ENCODE measurements at places on chromosomes 2 and 18. TPM values are rescaled to one million over a fixed set of nuclear protein-coding genes. Genes with fewer than 3 reads are reported as not detected.
A peak's percentile ranks its signal among the peaks of the same experiment; 100 is the strongest.

Gene C2orf66
- not detected for total RNA-seq

Gene TDRD15
- total RNA-seq, result 6.7 TPM

GRCh38 chr2:200127848-200128247 lies 172.5 kb downstream of the MAIP1 start:
- no peak for DNase-seq

- DNase-seq, result peak; percentile 94
These were observed 42.1 kb downstream of the BMP10 start for GRCh38 chr2:68828887-68829708.

DNA sequence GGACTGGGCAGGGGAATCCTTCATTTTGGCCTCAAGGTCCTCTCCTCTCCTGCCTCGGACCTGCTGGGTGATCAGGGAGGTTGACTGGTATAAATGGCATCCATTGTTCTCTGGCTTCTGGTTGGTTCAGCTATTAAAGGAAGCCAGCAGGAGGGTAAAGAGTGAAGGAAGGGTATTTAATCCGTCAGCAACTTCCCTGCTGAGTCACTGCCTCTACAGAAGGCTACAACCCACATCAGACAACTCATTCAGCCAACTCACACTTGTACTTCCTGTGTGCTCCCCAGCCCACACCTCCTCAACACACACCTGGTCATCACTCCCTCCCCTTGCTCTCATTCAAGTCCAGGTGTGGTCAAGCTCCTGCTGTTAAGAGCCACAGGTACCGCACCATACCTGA lies 68.3 kb upstream of the MRPS9 start:
- peak; percentile 74 for DNase-seq

GRCh38 chr2:221606424-221606823 lies 34.3 kb upstream of the EPHA4 start:
- DNase-seq, result no peak

Gene ZNF385B
- total RNA-seq, result not detected

Gene DSC2
- total RNA-seq, result 2.8 TPM

Gene FRZB
- total RNA-seq, result not detected

DNA sequence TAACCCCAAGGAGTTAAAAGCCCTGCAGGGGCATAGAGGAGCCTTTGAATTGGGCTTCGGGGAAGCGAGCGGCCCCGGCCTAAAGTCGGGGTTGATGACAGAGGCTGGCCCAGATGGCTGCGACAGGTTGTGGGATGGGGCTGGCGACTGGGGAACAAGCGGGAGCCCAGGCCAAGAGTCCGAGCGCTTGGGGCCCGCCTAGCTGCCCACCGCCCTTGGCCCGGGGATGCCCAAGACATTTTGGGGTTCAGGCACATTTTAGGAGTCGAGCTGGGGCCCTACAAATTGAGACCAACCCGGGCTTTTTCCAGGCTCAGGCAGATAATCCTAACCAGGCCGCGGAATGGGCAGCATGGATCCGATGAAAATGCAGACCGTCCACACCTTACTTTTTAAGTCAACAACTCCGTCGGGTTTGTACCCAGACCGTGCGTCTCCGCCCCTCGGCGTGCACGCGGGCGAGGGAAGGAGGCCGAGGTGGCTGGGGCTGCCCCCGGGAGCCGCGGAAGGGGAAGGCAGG lies 507 bp downstream of the RTKN start:
- DNase-seq, result no peak

- DNase-seq, result no peak
These were observed 389.6 kb upstream of the SALL3 start for GRCh38 chr18:78589916-78590437.

GRCh38 chr2:219362524-219363164 lies 25.1 kb downstream of the DNPEP start:
- DNase-seq, result peak; percentile 95

GRCh38 chr18:63192885-63193349 lies 126.7 kb downstream of the BCL2 start:
- DNase-seq, result no peak

DNA sequence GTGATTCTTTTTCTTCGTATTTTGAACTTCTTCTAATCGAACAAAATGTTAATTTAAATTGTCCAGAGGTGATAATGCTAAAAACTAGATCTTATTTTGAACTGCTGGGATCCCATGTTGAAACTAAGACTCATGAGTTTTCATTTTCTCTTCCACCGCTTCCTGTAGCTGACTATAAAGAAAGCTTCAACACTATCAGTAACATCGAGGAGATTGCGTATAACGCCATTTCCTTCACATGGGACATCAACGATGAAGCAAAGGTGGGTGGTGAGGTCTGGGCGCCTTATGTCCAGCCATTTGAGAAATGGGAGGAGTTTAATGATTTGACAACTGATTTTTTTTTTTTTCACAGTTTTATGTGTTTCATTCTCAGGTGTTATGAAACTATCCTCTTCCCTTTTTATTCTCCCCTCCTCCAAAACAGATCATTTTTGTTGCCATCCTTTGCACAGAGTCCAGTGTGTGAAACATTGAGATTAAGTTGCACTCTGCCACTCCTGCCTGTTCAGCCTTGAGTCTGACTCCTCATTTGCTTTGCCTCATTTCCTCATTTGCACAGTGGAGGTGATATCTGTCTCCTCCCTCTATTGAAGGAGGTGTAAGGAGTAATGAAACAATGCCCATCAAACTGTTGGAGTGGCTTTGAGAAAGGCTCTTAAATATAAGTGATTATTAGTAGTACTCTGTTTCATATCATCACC lies 13.8 kb downstream of the GRHL1 start:
- DNase-seq, result no peak

DNA sequence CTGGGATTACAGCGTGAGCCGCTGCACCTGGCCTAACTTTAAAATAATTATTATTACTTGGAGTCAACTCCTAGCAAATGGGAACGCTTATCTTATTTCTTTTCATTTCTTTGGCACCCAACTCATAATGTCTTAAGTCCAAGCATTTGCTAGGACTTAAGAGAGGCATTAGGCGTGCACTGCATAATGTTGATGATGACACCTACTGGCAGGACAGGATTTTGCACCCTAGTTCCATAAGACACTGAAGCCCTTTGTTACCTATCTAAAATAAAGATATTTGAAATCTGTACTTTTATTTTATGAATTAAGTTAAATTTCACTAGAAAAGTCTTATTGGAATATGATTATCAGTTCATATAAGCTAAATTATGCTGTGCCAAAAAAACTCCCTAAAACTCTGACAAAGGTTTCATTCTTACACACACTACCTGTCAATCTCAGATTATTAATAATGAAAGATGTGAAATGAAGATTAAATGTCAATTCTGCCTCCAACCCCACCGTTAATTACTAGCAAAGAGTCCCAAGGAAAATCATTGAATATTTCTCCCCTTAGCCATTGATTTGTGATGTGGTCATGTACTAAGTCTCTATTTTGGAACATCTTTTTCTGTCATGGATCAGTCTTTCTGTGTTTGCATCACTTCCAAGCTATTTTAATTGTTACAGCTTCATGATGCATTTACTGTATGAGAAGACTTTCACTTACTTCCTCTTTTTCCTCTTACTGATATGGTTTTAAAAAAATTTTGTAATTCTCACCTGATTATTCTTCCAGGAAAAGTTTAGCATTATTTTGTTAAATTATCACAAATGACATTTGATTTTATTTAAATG lies 12.7 kb upstream of the CDH2 start:
- peak; percentile 16 for DNase-seq

DNA sequence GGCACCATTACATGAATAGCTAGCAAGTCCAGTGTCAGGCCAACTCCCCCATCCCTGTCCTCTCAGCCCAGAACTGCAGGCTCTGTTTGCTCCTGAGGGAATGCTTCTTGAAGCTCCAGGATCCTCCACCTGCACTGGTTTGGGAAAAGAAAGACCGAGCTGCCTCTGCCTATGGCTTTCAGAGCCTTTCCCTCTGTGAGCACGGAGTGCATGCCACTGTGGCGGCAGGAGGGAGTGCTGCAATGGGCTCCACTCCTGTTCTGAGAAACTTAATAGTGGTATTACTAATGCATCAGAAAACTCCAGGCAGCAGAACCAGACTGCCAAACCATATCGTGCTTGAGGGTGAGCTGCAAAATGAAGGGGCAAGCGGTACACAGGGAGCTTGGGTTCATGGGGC lies 271.8 kb downstream of the SRBD1 start:
- no peak for DNase-seq

Gene ZNF513
- 5.5 TPM for total RNA-seq

Gene PEX13
- 61.3 TPM for total RNA-seq

Gene COLEC12
- 2.6 TPM for total RNA-seq

DNA sequence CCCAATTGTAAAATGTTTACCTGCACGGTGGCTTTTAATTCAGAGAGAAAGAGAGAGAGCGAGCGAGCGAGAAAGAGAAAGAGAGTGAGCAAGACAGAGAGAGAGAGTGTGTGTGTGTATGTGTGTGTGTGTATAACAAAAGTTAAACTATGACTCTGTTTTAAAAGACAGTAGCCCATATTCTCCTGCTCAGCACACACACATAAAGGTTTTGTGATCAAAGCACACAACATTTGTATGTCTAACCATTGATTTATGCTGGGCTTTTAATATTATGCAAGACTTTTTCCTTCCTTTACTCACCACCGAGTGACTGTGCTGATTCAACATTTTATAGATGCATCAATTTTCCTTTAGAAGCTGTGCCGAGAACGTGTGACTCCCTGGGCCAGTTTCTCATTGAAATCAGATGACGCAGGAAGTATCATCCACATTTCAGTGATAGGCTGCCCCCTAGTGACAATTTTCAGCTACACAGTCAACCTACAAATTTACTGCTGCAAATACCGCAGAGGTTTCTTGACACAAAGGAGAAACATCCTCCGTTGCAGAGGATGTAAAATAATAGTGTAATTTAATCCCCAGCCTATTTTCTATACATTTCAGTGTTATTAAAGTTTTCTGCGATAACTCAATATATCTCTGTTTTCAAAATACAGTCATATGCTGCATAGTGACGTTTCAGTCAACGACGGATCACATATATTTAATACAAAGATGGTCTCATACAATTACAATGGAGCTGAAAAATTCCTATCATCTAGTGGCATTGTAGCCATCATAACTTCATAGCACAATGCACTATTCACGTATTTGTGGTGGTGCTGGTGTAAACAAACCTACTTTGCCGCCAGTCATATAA lies 165.9 kb upstream of the TANK start:
- peak; percentile 77 for DNase-seq

Gene FBLN7
- total RNA-seq, result 0.68 TPM

DNA sequence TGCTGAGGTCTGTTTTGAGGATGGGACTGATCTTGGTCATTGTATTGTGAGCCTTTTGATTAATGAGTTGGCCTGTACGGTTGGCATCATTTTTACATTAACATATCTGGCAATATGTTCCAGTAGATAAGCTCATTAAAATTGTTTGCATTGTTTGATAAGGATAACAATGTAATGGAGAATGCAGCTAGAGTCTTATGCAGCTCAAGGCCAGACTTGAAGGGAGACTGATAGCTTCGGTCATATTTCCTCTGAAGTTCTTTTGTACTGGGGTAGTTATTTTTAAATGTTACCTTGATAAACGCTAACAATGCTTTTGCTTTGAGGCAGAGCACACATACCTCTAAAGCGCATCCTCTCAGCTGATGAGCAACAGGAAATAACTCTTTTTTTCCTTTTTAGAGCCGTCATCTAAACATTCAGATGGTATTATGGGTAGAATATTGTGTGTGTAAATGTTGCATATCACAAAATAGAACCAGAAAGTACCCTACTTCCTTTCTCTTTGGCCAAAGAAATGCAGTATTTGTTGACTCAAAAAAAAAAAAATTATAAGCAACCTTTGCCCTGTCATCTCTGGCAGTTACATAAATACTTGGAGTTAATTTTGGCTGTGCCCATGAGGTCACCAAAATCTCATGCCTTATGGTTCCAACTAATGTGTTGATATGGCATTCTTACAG lies 1.3 kb downstream of the MAPRE2 start:
- DNase-seq, result no peak

DNA sequence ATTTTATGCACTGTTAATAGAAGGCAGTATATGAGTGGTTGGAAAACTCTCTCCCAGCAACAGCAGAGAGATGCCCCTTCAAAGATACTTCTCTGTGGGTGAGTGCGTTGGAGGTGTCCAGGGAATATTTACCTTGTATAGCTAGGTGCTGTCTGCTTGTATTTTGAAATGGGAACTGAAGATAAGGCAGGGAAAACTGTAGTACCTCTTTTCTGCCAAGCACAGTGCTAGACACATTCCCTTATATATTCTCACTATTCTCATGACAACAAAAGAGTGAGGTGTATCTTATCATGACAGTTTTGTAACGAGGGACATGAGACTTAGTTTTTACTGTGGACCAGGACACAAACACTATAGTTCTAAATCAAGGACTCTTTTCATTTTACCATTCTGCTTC lies 2.1 kb downstream of the TTC39C start:
- no peak for DNase-seq

Gene SPTBN1
- 138 TPM for total RNA-seq

DNA sequence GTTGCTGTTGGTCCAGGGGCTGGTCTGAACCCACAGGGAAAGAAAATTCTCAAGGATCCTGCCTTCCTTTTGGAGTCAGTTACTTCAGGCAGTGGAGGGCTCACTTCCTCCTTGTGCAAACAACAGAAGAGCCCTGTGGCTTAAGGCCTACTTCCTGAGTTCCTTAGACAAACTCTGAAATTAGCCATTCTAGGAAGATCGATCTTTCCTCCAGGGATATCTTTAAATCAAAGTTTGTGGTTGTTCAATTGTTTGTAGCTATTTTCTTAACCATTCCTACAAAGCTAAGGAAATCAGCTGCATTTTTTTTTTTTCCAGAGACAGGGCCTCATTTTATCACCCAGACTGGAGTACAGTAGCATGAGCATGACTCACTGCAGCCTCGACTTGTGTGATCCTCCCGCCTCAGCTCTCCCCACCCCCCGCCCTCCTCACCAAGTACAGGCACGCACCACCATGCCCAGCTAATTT lies 156.0 kb downstream of the TANC1 start:
- peak; percentile 94 for DNase-seq

DNA sequence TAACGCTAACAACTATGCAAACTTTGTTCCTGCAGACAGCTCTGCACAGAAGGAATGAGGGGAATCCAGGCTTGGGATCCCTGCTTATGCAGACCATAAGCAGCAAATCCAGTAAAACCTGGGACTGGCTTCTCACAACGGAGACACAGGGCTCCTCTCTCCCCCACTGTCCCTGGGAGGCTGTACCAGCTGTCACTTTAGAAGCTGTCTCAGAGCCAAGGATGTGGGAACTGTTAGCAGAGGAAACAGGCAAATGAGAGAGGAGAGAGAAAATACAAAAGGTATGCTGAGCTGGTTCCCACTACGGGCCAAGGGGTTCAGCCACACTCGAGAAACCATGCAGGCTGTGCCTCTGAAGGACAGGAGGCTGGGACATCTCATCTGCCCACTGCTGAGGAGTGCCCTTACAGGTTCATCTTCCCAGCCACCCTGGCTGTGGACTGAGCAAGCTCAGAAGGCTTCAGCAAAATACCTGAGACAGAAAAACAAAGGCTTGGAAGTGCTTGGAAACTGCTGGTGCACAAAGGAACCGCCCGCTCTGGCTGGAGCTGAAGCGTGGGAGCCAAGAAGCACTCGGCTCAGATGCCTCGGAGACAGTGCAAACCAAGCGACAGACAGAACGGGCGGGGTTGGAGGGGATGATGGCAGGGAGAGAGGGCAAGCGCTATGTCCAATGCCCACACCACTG lies 72.5 kb downstream of the FAM210A start:
- no peak for DNase-seq

GRCh38 chr2:49210191-49210590 lies 55.9 kb upstream of the FSHR start:
- no peak for DNase-seq

- peak; percentile 70 for DNase-seq
These were observed 726 bp upstream of the SS18 start for GRCh38 chr18:26091047-26091630.

GRCh38 chr2:71528749-71529148 lies 75.4 kb downstream of the DYSF start:
- no peak for DNase-seq

- DNase-seq, result peak; percentile 76
These were observed 102.5 kb downstream of the ATL2 start for GRCh38 chr2:38274286-38275276.

Data from Daoy (cell line).